ENCODE measurements at places on chromosomes 13 and 19.

DNA sequence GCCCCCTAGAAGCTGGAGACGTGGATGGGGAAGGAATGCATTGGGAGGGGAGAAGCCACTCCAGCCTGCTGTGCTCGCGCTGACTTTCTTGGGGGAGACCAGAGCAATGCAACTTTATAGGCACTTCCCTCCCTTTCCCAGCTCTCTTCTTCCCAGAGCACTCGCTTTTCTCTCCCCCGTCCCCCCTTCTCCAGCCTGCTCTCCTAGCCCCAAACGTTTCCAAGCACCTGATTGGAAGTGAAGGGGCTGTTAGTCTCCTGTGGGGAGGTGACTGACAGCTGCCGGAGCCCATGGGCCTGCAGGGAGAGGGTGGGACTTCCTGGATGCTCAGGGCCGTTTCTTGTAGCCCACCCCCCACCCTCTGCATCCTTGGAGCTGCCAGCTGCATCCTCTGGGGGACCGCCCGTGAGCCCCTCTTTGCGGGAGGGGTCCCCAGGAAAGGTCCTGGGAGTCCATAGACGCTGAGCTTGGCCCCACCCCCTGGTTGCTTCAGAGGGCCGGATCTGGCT is 2.5 kb downstream of the HDGFL2 start:
- no peak for DNase-seq

- no peak for DNase-seq
Observed at GRCh38 chr19:35396240-35396885, 25.5 kb downstream of the GPR42 start.

GRCh38 chr13:111202156-111202621 is 87.1 kb downstream of the ARHGEF7 start:
- no peak for DNase-seq

- no peak for DNase-seq
Observed at GRCh38 chr19:31107096-31107495, 242.1 kb downstream of the TSHZ3 start.

- no peak for DNase-seq
Observed at GRCh38 chr13:39102981-39103490, 64.8 kb downstream of the NHLRC3 start.

- DNase-seq = no peak
Observed at GRCh38 chr19:23343434-23344010, 51.7 kb downstream of the ZNF91 start.

DNA sequence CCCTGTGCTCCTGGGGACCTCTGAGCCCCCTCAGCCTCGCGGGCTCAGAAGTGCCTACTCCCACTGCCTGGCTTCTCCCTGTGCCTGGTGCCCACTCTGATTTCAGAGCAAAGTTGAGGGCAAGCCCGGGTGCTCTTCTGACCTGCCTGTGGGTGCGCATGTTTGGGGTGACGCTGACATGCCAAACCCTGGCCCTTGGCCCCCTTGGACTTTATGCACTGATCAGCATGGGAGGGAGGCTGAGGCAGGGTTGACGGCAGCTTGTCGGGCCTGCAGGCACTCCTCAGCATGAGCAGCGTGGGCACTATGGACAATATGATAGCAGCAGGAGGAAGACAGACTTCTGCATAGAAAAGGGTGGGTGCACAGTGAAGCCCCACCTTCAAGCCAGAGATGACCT is 279.3 kb upstream of the KLF12 start:
- no peak for DNase-seq

DNA sequence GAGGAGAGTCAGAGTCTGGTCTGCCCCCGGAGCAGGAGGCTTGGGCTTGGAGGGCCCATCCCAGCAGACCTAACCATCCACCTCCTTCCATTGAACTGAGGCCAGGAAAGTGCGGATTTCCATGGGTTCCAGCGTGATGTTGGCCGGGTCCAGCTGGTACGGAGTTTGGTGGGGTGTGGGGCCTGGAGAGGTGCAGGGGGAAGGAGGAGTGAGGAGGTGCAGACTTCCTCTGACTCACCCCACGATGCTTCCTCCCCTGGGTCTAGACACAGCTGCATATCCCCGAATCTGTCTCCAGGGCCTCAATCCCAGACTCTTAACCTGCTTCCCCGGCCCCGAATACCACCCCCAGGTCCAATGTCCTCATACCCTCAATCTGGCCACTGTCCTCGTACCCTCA is 20.0 kb downstream of the MAN2B1 start:
- no peak for DNase-seq

GRCh38 chr19:2582984-2583956 is 107.3 kb downstream of the GADD45B start:
- DNase-seq = no peak

DNA sequence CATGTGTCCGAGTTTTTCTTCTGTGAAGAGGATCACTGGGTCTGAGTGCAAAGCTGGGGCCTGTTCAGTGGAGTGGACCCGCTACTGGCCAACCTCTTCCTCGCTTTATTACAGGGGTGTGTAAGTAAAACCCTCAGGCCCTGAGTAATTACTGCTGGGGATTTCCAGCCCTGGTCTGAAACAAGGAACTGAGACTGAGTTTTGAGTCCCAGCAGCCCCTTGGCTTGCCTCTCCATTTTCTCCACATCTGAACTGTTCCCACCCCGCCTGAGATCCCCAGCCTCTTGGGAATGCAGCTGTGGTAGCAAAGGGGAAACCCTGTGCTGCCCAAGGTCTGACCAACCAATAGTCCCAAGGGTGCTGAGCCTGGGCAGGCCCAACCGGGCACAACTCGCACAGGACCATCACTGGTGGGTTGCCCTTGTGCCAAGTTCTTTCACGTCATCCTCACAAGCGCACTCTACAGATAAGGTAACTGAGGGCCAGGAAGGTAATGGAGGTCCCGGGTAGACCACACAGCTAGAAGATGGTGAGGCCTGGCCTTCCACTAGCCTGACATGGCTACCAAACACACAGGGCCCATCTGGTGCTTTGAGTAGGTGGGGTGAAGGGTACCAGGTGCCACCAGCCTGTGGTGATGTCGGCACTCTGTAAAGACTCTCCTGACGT is 13.7 kb upstream of the SLC35E1 start:
- DNase-seq = peak; percentile 3

GRCh38 chr19:27720155-27720554 is 1492.8 kb downstream of the UQCRFS1 start:
- DNase-seq = no peak

Data from bone marrow (tissue), 2 donors.